ENCODE measurements at places on chromosomes 4 and X.

GRCh38 chrX:27660878-27661277 lies 70.7 kb downstream of the DCAF8L2 start:
- no peak for DNase-seq

DNA sequence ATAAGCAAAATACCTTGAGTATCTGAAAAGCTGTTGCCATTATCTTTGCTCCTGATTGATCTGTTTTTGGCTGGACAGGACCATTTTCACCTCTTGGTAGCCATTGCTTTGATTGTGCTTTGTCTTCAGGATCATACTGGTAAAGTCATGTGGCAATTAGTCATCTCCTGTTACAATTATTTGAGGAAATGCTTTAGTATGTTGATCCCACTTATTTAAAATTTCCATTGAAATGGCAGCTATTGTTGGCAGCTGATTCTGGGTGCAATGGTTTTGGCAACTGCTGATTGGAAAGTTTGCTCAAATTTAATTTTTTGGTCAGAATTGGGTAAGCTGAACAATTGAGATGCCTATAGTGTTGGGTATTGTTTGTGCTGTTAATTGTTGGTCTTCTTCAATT lies 238.3 kb upstream of the TLL1 start:
- DNase-seq: no peak

- no peak for DNase-seq
Observed at GRCh38 chr4:13261486-13262257, 222.5 kb downstream of the RAB28 start.

- no peak for DNase-seq
Observed at GRCh38 chr4:165927815-165928214, 54.8 kb downstream of the TLL1 start.
